Activated CD4-positive, alpha-beta T cell treated with anti-CD3 and anti-CD28 coated beads, Interleukin-2, Interleukin-6, amounts not matched to agents 100 ng/mL and 50 ng/mL, durations not matched to agents 16 hours and 8 hours (primary cell): ENCODE measurements at places on chromosomes 2 and 18.

DNA sequence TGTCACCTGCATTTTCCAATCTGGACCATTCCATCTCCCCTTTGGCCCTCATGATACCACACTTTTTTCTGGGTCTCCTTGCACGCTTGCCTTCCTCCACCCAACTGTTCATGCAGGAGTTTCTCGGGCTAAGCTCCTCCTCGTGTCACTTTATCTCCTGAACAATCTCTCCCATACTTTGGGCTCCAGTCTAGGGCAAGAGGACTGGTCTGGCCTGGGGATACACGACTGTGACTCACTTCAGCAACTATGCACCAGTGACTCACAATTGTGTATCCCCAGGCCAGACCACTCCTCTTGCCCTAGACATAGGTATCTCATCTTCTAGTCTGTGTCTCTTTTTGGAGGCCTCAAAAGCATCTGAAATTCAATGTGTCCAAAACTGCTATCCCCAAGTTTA is 149.4 kb upstream of the PTPRM start:
- DNase-seq, result no peak

GRCh38 chr2:128436479-128437203 is 118.0 kb upstream of the HS6ST1 start:
- DNase-seq, result no peak

DNA sequence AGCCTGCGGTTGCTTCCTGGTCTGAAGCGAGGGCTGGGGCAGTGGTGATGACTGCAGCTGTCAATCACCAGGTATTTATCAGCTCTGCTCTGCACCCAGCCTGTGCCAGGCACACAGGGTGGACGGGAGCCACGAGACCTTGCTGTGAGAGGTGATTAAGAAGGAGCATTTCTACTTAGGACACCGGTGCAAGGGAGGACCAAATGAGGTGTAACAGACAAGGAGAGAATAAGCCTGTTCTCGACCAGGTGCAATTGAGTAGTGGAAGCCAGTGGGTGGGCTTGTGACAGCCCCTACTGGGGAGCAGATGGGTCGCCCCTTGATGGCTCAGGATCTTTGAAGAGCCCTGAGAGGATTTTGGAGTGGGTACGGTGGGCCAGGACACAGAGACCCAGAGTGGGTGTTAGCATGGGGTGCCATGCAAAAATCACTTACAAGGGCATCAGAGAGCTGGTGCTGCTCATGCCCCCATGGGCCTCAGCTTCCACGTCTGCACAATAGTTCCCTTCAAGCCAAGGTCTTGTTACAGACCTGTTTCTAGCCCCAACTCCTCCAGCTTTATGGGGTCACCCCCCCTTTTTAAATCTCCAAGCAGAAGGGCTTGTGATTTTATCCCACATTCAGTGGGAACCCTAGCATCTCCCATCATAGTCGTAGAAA is 24.6 kb downstream of the GPR55 start:
- DNase-seq, result no peak

DNA sequence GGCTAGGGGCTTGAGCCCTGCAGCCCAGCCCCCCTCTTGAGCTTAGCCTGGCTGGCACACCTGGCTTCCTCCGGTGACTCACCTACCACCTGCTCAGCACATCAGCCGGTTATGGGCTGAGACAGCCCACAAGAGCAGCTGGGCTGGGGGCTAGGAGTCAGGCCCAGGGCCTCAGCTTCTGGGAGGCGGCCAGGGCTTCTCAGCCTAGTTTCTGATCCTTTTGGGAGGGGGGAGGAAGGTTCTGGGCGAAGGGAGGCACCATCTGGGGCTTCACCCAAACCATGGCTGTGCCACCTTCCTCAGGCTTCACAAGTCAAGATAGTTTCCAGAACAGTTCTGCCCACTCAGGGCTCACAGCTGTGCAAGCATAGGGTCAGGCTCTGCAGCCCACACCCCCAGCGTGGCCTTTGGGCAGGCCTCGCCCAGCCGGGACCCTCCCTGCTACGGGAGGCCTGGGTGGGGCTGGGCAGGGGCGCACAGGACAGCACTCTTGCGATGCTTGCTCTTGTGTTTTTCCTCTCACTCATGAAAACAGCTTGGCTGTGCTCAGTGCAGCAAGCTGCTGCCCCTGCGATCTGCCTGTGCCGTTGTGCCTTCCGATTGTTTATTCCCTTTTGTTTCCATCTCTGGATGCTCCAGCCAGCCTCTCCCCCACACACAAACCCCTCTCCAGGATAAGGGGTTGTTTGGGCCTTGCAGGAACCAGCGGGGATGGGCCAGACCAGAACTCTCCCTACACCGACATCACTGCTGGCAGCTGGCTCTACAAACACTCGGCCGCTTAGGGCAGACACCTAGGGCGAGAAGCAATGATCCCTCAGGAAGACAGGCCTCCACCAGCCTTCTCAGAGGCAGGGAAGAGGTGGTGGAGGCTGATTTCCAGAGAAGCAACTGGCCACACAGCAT is 26.1 kb upstream of the SEMA4C start:
- DNase-seq, result no peak

GRCh38 chr2:196171946-196172345 is 568 bp upstream of the STK17B start:
- DNase-seq, result no peak

DNA sequence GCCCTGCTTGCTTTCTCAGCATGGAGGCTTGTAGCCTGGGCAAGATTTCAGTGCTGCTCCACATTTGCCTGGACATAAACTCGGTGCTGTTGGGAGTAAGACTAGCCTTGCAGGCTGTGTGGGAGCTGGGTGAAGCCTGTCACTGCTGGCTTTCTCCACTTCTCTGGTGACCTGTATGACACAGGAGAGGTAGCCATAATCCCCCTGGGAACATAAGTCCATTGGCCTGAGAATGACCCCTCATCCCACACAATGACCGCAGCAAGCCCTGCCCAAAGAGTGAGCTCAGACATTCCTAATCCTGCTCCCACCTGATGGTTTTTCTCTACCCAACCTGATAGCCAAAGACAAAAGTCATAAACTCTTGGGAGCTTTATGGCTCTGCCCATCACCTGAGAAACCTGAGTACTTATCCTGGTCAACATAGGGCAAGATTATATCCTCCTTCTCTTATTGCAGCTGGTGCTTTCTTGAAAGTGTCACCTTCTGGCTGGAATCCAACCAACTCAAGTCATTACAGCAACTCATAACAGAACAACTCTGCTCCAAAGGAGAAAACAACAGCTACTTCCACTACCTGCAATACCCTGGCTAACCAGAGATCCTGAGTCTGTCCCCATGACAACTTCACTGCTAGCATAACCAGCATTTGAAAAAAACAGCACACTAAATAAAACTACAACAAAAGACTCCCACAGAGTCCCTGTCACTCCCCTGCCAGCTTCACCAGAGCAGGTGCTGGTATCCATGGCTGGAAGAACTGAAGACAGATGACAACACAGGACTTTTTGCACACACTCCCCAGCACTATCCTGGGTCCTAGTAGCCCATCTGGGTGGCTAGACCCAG is 834.4 kb upstream of the DDX18 start:
- DNase-seq, result no peak

GRCh38 chr2:223731503-223731902 is 105.9 kb downstream of the AP1S3 start:
- DNase-seq, result no peak

GRCh38 chr2:181984814-181985631 is 630 bp upstream of the PPP1R1C start:
- no peak for DNase-seq

- DNase-seq, result peak; percentile 92
These were observed at the start of gene VRK2 for GRCh38 chr2:58046585-58047372. Gene VRK2 (plus strand): TSS chr2:58046806. CDS start chr2:58048832, 2,026 bp downstream.

GRCh38 chr18:13518382-13518781 is 208.0 kb downstream of the FAM210A start:
- DNase-seq, result no peak

GRCh38 chr18:36186461-36187192 is 670 bp upstream of the MOCOS start:
- DNase-seq, result no peak
